ENCODE measurements at places on chromosomes 6 and 20.

DNA sequence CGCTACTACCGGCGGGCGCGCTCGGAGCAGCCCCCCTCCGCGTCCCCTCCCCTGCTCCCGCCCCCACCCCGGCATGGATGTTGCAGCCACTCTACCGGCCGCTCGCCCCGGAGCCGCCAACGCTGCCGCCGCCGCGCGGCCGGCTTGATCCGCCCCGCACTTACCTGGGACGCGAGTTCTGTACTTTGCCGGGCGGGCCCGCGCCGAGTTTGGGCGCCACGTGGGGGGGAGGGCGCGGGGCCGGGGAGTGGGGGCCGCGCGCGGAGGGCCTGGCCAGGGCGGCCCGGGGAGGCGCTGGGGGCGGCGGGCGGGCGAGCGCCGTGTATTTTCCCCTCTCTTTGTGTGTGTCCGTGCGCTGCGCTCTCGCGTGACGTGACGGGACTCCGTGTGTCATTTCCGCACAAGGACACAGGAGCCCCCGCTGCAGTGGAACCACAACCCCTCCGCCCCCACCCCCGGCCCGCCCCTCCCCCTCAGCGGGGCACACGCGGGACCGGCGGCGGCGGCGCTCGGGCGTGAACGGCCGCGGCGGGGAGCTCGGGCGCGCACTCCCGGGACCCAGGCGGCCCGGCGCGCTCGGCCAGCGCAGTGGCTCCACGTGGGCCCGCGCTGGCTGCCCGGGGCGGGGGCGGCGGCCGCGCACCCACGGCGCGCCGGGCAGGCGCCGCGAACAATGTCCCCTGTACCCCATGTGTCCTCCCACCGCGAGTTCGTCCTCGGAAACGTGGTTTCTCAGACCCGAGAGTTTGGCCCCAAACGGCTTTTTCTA is at the start of gene BEND3:
BEND3 (minus strand) TSS at position 590 of the 769 bp plus-strand sequence. CDS start 16,230 bp downstream, outside the sequence.
- DNase-seq = no peak

DNA sequence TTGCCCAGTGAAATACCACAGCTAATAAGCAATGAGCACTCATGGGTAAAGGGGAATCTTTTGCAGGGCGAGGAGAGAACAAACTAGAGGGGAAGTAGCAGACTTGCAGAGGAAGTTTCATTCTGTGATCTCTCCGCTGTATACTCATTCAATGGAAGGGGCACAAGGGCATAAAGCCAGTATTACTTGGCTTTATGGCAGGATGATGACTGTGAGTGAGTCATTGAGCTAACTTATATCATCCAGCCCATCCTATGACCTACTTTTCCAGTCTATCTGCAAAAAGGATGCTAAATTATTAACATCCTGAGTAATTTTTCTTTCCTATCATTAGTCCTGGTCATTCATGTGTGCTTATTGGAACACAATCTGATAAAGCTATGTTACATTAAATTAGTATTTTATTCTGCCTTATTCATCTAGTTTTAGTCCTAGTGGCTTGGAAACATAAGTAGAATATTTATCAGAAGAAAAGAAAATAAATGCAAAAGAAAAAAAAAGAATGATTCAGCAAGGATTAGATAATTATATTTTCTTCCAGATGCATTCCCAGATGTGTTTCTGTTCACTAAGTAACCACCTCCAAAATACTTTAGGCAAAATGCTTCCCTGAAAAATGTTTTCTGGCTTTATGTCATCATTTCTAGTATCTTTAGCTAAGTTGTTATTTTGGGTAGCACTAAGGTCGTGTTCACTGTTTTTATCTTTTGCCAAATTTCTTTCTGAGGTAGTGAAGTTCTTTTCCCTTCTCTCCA is 471.7 kb downstream of the CDKAL1 start:
- no peak for DNase-seq

- no peak for DNase-seq
Observed at GRCh38 chr6:160764847-160765246, 62.8 kb downstream of the PLG start.

- DNase-seq = no peak
Observed at GRCh38 chr6:68760485-68760884, 125.4 kb downstream of the ADGRB3 start.

DNA sequence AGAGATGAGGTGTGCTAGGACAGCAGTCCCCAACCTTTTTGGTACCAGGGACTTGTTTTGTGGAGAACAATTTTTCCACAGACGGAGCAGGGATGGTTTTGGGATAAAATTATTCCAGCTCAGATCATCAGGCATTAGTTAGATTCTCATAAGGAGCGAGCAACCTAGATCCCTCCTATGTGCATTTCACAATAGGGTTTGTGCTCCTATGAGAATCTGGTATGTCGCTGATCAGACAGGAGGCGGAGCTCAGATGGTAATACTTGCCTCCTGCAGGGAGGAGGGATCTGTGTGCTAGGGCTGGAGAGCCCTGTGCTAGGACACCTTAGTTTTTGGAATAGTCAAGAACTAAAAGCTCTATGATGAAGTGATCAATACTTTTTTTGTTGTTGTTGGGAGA is 2.5 kb downstream of the SMIM13 start:
- DNase-seq = no peak

- no peak for DNase-seq
Observed at GRCh38 chr20:34978092-34978744, 22.6 kb downstream of the MYH7B start.
